ENCODE measurements at places on chromosomes 4 and X. TPM values are rescaled to one million over a fixed set of nuclear protein-coding genes. Genes with fewer than 3 reads are reported as not detected.

The TRPC3 gene
- not detected for polyA plus RNA-seq

The TMSB15A gene
- 0.25 TPM for polyA plus RNA-seq

The CXXC4 gene
- 5.4 TPM for polyA plus RNA-seq

The MND1 gene
- 55.0 TPM for polyA plus RNA-seq

The TKTL2 gene
- polyA plus RNA-seq: not detected

The CT45A8 gene
- not detected for polyA plus RNA-seq
